ENCODE measurements at places on chromosomes 11 and 22.

DNA sequence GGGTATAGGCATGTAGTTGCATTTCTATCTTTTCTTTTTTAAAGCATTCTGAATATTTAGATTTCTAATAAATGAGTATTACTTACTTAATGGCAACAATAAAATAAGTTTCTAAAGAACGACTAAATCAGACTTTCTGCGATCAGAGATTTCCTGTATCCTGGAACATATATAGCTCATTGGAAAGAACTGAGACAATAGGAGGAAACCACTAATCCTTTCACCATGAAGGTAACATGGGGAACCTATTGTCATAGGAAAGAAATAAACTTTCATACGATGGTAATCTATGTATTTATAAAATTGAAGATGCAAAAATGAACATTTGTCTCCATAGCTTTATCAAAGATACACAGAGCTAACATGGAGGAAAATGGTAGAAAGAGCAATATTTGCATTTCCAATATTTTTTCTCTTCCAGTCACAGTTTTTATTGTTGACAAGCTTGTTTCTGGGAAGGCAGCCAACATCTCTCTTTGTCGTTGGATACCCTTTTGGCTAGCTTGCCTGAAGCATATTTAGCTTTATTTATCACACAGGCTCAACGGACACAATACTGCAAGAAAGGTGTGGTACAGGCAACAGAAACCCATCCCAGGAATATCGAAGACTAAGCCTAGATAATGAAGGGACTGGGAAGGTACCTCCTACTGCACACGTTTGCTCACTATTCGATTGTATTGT lies 293.3 kb upstream of the MPPED2 start:
- no peak for DNase-seq

GRCh38 chr11:11788063-11788710 lies 53.6 kb upstream of the USP47 start:
- DNase-seq, result no peak

DNA sequence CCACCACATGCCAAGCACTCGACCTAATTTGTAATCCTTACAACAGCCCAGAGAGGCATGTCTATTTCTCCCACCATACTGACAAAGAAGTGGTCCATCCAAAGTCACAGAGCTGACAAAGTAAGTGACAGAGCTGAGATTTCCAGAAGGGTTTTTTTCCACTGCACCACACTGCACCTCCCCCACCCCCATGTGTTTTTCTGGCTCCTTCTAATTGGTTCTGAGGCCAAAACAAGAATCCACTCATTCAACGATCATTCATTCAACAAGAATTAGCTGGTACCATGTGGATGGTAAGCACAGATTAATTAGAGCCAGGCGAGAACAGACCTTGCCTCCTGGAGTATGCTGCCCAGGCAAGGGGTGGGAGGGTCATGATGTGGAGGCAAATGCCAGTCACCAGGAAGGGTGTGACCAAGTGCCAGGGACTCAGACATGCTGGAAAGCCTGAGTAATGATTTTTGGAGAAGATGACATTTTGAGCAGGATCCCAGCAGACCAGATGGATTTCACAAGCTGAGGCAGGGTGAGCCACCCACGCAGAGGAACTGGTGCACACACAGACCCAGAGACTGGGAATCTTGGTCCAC lies 14.9 kb upstream of the PRG2 start:
- DNase-seq, result no peak

GRCh38 chr22:36010882-36011281 lies 17.7 kb downstream of the RBFOX2 start:
- peak; percentile 67 for DNase-seq

GRCh38 chr11:116461789-116462188 lies 311.0 kb downstream of the BUD13 start:
- no peak for DNase-seq

DNA sequence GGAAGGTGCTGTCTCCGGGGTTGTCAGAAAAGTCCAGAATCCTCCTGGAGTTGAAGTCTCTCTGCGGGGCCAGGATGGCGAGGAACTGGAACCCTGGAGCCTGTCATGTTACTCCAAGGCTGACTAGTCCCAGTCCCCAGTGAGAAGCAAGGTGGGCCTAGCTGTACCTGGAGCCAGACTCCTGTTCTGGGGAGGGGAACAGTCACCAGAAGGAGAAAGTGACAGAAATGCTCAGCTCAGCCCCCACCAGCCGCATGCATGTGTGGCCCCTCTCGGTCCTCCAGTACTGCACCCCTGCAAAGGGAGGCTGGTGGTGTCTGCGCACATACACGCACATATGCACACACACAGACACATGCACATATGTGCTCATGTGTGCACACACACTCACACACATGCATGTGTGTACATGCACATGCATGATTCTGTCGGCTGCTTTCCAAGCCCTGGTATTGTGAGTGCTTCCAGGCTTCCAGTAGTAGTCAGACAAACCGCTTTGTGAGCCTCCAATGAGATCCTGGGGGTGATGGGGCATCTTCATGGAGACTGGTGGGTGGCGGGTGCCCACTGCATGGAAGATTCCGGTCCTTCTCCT lies 54.3 kb downstream of the RTL6 start:
- DNase-seq, result no peak

- DNase-seq, result no peak
Observed at GRCh38 chr11:47552056-47552565, 821 bp downstream of the CELF1 start.
